ENCODE measurements at places on chromosomes 11 and 22.

- DNase-seq, result peak; percentile 96
Measured at GRCh38 chr22:37431801-37432707, 4.8 kb upstream of the ELFN2 start.

- no peak for DNase-seq
Measured at GRCh38 chr11:83317757-83318690, 31.9 kb upstream of the CCDC90B start.

GRCh38 chr11:111388842-111389241 is 9.8 kb upstream of the POU2AF1 start:
- no peak for DNase-seq

DNA sequence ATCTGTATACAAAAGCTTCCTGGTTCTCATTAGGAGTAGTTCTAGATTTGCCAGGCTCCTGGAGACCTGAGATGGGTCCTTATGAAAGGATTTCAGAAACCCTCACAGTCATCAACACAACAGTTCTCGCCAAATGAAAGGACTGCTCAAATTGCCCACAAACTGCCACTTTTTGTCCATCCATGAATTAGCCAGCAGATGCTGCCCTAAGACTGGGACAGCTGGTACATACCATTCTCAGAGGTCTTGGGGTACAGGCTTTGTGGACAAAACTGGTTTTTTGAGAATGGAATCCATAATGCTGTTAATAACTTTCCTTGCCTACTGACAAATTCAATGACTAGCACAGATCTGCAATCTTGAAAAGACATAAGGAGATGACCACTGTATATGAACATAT is 23.4 kb upstream of the BDNF start:
- no peak for DNase-seq

DNA sequence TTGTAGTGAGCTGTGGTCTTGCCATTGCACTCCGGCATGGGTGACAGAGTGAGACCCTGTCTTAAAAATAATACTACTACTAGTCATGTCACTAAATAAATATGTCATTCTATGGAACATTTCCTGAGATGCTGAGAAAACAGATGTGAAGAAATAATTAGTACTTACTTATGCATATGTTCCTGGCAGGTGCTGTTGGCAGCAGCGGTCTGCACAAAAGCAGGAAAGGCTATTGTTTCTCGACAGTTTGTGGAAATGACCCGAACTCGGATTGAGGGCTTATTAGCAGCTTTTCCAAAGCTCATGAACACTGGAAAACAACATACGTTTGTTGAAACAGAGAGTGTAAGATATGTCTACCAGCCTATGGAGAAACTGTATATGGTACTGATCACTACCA is 8.8 kb downstream of the ARCN1 start:
- no peak for DNase-seq

DNA sequence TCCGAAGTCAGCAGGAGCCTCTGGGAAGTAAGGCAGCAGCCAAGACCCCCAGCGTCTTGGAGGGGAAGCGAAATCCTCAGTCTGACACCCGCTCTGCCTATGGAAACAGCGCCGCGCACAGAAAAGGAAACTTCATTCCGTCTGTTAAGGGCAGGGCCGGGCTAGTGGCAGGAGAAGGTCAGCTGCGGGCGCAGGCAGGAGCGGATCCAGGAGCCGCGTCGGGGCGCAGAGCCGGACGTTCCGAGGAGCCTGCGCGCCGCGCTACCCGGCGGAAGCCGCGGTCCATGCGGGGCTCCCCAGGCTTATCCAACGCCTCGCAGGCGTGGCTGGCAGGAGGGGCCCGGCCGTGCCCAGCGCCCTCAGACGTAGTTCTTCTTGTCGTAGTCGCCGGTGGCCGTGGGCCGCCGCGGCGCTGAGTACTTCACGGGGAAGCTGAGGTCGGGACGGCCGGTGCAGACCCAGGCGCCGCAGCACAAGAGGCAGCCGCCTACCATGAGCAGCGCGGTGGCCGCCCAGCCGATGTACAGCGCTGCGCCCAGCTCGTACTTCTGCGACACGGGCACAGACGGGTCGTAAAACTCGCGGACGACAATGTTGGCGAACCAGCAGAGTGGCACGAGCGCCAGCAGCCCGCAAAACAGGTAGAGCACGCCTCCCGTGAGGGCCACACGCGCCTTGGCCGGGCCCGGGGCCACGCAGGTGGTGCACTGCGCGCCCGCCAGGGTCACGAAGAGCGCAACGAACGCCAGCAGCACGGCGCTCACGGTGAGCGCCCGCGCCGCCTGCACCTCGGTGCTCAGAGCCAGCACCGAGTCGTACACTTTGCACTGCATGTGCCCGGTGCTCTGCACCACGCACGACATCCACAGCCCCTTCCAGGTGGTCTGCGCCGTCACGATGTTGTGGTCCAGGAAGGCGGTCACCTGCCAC is 705 bp downstream of the CLDN5 start:
- peak; percentile 47 for DNase-seq

DNA sequence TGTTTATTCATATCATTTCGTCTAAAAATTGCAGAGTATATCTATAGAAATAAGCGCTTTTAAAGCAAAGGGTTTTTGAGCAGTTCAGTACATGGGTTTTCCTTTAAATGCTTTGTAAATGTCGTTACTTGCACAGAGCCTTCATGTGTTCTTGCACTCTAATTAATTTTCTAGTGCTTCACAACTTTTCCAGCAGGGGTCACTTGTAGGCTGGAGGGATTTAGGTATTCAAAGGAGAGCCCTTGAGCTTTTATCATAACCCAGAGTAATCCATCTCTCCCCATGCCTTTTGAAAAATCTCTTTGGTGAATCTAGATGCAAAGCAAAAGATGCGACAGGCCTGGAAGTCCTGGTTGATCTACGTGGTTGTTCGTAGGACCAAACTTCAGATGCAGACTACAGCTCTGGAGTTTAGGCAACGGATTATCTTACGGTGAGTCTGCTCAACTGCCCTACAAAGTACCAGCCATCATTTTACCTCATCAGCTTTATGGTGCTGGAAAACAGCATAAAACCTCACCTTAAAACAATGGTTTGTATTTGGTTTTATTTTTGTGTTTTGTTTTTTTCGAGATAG is 60.4 kb downstream of the SFI1 start:
- DNase-seq, result peak; percentile 67

DNA sequence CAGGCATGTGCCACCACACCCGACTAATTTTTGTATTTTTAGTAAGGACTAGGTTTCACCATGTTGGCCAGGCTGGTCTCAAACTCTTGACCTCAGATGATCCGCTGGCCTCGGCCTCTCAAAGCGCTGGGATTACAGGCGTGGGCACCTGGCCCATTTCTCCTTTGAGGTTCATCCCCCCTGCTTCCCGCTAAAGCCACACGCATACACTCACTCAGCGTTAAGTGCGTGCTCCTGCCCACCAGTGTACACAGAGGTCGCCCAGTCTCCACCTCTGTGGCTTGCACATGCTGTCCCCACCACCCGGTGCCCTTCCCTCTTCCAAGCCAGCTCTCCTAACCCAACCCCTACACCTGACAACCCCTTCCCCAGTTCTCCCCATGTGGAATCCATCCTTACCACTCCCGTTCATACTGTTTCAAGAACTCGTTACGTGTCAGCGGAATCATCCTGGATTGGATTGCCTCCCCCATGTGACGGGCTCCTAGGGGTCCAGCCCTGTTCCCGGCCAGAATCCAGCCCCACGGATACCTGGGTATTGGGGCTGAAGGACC is 15.7 kb upstream of the CYTH4 start:
- DNase-seq, result no peak

GRCh38 chr11:7088921-7089320 is at the start of gene RBMXL2:
TSS of gene RBMXL2 (plus strand) at chr11:7088998. CDS start at chr11:7089121, 123 bp downstream.
- no peak for DNase-seq

All from cardiac fibroblast (primary cell).